ENCODE measurements at places on chromosomes 6 and 20.

GRCh38 chr6:112086744-112087135 is 542 bp downstream of the TUBE1 start:
- DNase-seq: no peak

DNA sequence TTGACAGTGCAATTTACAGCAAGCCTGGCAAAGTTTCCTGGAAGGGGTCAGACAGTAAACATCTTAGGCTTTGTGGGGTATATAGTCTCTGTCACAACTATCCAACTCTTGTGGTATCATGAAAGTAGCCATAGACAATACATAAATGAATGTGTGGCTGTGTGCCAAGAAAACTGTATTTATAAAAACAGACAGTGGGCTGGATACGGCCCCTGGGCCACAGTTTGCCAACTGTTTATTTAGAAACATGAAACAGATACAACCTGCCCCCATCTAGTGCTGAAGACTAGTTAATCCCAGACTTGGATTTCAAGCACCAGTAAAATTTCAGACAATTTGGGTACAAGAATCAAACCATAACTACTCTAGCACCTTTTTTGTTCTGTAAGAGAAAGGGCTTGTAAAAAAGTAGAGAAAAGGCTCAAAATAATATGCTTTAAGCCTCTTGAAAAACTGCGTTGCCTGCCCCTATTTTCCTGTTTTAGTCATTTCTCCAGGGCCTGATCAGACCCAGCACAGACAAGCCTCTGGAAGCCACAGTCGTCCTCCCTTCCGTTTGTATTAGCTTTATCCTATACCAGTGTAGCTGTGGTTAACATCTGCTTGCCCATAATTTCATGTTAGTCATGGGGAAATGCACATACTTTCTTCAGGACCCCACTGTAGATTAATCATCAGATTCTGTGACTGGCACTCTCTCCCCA is 30.8 kb downstream of the JAG1 start:
- no peak for DNase-seq

DNA sequence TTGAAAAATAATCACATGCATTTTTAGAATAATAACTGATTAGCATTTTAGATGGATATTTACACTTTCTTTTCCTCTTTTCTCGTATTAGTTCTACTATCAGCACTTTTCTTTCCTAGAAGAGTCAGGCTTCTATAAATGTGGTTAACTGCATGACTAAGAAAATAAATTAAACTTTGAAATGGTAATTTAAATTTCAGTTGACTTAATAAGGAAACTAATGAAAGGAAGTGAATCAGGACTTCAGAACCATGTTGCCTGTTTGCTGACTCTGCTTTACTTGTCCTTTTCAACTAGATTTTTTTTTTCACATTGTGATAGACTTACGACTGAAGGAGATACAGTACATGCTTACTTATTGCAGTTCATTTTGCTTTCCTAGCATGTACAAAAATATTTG is 1258.2 kb upstream of the EYS start:
- DNase-seq: no peak

- DNase-seq: no peak
Observed at GRCh38 chr6:88764081-88764480, 199.3 kb downstream of the RNGTT start.

DNA sequence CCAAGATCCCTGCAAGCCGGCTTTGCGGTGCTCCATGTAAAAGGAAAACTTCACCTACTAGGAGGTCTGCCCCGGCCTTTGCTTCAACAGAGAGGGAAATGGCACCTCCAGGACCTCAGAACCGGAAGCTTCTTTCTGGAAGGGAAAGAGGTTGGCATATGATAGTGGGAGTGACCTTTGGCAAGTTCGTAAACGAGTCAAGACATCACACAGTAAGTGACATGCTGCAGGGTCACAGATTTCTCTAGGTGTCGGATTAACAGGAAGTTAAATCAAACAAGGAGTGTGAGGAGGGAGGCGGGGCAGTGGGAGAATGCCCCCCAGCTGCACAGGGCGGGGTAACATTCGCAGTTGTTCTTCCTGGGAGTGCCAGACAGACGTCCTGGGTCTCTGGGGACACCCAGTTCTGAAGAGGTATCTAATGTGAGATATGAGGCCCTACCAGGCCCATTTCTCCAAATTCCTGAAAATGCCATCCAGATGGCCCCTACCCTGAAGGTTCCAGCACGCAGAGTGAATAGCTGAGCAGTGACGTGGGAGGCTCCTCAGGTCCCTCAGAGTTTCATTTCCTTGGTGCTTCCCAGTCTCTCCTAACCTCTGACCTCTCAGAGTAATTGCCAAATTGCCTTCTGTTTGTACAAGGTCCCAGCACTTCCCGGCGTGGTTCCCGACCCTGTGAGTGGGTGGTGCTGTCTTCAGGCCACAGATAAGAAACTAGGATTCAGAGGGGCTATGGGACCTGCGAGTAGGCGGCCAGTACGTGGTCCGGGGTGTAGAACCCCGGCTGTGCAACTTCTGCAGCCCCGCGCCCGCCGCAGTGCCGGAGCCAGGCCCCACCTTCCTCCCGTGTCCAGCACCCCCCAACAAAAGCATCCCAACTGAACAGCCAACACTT is 1.9 kb downstream of the RRBP1 start:
- DNase-seq: no peak

DNA sequence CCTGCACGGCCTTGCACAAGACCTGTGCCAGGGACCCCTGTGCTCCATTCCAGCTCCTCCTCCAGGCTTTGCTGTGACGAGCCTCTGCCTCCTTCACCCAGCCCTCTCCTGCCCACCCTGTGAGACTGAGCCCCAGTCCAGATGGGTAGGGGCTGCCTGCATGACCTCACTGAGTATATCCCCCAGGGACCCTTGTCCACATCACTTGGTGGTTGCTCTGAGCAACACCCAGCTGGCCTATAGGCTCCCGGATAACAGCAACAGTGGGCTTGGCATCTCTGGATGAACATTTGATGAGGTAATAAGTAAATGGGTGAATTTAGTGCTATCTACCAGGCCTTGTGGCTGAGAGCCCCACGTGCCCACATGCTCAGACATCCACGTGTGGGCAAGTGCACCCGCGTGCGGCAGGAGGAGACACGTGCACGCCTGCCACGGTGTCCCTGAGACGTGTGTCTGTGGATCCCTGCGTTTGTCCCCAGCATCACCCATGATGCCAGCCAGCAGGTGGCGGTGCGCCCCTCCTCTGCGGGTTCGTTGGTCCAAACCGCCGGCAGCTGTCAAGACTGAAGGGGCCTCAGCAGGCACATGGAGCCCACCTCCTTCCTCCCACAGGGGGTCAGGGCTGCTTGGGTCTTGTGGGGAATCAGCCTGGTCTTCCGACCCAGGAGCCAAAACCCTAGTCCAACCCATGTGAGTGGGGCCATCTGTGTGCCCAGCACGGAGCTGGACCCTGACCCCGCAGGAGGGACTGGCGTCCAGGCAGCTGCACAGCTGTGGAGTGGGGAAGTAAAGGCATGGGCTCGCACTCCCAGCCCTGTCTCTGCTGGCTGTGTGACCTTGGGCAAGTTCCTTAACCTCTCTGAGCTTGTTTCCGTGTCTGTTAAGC is 45.9 kb downstream of the FGD2 start:
- peak; percentile 85 for DNase-seq

DNA sequence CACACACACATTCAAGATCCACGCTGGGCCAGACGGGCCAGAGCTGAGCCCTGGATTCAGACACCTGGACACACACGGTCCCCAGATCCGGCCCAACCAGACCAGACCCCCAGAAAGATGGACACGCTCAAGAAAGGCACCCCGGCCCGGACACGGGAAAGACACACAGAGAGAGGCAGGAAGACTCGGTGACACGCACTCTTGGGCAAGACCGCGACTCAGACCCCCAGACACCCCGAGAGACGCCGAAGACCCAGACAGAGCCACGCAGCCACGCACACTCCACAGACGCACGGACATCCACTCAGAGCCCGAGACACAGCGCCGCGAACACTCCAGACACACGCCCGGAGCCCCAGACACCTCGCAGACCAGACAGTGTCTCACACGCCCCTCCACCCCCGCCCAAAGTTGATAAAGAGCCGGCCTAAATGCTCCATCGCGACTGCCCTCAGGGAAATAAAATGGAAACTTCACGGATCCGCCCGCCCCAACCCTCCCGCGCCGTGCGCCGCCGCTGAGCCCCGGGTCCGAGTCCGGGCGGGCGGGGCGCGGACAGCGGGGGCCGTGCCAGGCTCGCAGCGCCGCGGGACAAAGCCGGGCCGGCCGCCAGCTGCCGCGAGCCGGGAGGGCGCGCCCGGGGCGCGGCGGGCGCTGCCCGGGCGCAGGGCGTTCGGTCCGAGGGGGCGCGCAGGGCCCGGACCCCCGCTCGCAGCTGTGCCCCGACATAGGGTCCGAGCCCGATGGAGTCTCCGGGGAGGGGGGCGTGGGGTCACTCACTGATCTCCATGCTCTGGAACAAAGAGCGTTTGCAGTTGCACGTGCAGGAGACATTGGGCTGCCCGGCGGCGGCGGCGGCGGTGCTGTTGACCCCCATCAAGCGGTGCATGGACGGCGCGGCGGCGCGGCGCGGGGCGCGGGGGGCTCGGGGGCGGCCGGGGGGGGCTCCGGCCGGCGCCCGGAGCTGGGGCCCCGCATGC is 831 bp downstream of the PMEPA1 start:
- no peak for DNase-seq

DNA sequence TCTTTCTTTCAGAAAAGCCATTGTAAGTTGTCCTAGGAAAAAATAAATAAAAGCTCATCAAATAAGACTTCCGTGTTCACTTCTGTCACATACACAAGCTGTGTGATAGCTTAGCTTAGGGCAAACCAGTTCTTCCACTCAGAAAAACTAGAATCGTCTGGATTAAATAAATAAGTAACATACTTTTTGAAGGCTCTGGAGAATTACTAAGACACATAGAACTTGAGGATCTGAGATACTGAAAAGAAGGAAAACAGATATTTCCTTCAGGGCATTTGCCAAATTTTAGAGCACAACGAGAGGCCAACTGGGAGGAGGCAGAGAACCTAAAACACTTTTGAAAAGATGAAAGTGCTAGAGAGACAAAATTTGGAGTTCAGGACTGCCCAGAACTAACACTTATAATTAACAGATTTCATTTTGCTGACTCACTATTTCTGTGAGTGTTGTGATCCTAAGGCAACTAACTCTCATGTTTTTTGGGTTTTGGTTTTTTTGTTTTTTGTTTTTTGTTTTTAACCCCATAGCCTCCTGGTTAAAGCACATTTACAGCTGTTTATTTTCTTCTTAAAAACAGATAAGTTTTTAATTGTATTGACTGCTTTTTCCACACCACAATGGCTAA is 38.7 kb upstream of the THEMIS start:
- no peak for DNase-seq

- no peak for DNase-seq
Observed at GRCh38 chr20:43963233-43963632, 48.6 kb downstream of the TOX2 start.

DNA sequence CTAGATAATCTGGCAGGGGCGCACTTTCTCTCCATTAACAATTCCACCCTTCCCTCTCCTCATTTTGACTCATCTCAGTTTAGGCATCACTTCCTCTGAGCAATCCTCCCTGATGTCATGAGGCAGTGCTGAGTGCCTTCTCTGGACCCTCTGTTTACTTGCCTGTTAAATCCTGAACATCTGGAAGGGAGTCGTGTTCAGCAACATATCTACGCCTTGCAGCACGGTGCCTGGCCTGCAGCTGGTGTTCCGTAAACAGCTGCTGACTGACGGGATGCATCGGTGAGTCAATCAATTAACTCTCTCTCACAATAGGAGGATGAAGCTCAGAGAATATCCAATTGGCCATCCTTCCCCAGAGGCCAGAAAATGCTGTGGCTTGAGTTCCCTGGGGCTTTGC is 613.5 kb downstream of the PTPRT start:
- no peak for DNase-seq

GRCh38 chr6:154565331-154565730 is 54.8 kb upstream of the CNKSR3 start:
- no peak for DNase-seq

DNA sequence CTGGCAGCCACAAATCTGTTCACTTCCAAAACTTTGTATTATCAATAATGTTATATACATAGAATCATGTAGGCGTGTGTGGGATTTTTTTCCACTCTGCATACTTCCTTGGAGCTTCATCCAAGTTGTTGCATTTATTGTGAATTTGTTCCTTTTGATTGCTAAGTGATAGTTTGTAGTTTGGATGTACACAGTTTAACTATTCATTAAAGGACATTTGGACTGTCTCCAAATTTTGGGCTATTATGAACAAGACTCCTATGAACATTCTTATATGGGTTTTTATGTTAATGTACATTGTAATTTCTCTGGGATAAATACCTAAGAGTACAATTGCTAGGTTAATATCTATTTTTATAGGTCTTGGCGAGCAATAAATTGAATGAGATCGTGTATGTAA is 36.2 kb upstream of the GCNT2 start:
- no peak for DNase-seq

- no peak for DNase-seq
Observed at GRCh38 chr20:35166242-35166830, 5.5 kb upstream of the PROCR start.

DNA sequence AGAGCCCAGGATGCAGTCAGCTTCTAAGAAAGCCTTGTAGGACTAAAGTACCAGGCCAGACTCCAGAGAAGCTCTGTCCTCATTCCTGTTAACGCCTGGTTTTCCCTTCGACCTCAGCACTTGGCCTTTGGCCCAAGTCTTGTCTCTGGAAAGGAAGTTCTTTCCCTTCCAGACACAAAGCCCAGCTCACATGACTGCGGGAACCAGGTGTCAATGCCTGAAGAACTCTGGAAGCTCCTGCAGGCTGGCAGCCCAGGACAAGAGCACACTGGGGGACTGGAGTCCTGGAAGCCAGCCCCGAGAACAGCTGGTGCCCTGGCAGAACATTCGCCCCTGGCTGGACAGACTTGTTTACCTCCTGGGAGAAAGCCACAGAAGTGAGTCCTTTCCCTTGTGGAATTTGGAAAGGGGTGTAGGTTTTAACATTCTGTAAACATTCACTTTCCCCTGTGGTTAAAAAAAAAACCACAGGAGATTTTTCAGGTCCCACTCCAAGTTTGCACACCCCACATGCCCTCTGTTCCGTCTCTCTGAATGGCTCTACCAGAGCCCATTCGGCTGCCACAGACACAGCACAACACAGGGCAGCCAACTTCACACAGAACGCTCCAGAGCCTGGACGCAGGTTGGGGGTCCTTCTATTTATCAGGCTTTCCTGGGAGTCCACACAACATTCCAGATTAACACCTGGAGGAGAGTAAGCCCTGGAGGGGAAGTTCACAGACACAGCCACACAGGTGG is 18.1 kb downstream of the ACSS1 start:
- no peak for DNase-seq

DNA sequence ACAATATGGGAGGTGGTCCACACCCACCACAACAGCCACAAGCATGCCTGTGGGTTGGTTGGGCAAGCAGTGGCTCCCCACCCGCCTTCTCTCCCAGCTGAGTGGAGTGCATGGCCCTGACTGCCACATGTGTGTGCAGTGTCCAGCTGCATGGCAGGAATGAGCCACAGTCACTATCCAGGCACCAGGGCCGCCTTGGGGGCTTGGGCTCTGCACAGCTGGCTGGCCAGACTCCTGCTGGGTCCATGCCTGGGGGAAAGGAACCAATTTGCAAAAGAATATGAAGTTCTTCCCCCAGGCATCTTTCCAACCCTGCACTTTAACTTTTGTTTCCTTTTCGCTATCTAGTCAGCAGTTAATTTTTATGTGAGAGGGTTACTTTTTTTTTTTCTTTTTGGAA is 11.6 kb upstream of the ASCC3 start:
- no peak for DNase-seq
